ENCODE measurements at places on chromosomes 16 and 17.

GRCh38 chr16:30778549-30779244, 8.3 kb downstream of the ZNF629 start:
- DNase-seq, result no peak

- no peak for DNase-seq
Measured at GRCh38 chr16:48641770-48642169, 31.8 kb upstream of the N4BP1 start.

- DNase-seq, result no peak
Measured at GRCh38 chr17:37278247-37278894, 97.4 kb upstream of the C17orf78 start.

GRCh38 chr17:45293413-45294211, 23.2 kb downstream of the MAP3K14 start:
- DNase-seq, result no peak

GRCh38 chr17:13835151-13835550, 233.4 kb upstream of the HS3ST3A1 start:
- DNase-seq, result no peak

DNA sequence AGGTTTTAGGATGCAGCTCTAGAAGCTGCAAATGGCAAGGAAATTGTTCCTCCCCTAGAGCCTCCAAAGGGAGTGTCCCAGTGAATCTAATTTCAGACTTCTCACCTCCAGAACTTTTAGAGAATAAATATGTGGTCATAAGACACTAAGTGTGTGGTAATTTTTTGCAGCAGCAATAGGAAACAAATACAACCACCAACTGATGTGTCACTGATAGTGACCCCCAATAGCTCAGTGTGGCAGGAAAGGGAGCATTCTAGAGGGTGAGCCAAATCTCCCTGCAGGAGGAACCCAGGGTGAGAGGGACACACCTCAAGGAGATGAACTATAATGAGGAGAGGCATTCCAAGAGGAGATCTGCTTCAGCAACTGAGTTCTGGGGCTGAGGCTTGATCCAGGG, 4.1 kb downstream of the CCL4L2 start:
- DNase-seq, result no peak

DNA sequence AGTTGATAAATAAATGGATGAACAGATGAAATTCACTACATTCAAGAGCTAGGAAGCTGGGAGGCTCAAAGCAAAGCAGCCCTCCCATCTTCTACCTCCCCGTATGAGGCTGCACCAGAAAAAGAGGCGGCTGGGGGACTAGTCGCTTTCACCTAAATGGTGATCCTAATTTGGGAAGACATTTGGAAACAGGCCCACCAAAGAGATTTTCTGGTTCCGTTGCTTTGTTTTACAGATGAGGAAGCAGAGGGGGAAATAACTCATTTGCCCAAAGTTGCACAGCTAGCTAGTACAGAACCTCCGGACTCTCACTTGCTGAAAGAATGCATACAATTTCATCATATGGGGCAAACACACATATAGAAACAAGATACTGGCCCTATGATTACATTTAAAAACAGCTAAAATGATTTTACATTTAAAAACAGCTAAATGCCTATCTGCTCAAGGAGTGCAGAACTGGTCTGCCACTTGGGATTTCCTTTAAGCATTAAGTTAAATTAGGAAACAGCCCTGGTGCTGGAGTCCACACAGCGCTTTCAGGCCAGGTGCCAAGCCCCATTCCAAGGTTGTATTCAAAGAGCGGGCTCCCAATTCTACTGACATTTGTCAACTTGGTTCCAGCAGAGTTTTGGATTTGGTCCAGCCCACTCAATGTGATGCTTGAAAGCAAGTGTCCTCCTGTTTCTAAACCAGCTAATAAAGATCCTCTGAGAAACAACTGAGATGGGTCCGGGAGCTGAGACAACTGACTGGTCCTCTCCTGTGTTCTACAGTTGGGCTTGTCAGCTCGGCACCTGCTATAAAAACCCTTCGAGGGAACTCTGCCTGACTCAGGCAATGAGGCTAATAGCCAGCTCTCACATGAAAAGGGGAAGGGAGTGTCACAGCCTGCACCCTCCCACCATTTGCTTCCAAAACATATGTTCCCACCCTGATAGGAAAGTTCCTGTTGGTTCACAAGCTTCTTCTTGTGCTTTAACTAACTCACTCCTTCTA, 11.7 kb downstream of the ERN1 start:
- peak; percentile 73 for DNase-seq

All from COR-L47 (cell line).